NCI-H524 treated with DMSO at 0.1 percent for 48 hours (cell line): ENCODE measurements at places on chromosomes 5 and 9.

DNA sequence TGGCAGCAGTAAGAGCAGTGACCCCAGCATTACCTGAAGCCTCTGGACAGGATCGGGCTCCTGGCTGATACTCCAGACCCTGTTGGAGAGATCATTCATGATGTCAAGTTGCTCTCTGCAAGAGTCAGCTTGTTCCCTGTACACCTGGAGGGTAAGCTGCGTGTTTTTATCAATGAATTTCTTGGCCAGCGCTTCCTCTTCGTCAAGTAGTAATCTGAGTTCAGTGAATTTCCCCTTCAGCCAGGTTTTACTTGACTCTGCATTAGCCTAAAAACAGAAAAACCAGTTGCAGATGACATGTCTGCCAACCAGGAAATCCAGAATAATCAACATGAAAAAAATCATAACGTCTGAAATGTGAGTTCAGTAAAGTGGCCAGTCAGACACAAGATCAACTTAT, 19.1 kb downstream of the TRIM14 start:
- DNase-seq = no peak

DNA sequence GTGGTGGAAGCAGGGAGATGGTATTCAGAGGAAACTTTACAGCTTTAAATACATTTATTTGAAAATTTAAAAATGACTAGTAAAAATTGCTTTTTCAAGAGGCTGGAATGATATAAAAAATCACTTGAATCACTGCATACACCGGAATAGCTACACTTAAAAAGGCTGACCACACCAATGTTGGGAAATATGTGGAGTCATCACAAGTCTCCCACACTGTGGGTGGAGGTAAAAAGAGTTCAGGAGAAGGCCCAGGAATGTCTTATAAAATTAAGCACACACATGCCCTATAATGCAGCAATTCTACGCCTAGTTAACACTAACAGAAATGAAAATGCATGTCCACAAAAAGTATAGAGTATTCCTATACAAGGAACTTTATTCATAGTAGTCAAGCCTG, 198.1 kb downstream of the ROR2 start:
- DNase-seq = no peak

- no peak for DNase-seq
Measured at GRCh38 chr9:82608487-82608886, 454.5 kb downstream of the RASEF start.

DNA sequence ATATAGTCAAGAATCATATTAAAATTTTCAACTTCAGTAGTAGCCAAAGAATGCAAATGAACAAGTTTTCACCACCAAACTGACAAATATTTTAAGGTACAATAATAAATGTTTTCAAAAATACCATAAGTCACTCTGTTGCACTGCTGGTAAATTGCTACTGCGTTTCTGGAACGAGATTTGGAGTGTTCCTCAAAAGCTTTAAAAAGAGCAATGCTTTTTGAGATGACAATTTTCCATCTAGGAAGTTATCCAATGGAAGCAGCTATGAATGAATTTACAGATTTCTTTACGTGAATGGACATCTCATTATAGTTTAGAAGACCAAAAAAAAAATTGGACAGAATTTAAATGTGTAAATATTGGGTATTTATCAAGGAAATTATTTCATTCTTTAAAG, 173.2 kb upstream of the OR13F1 start:
- no peak for DNase-seq

DNA sequence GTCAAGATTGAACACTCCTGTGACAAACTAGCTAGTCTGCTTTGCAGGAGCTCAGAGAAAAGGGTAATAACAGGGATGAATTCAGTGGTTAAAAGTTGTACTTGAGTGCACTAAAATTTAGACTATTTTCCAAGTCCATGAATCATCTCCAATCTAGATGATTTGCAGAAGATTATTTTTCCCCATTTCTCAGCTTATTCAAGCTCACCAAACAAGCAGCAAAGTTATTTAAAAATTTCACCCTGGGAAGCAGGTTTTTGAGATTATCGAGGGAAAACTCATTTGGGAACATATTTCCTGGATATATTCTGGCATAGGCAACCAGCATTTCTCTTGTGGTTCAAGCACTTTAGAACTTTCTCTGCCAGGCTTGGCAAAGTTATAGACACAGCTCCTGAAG, 311.4 kb downstream of the TLE1 start:
- no peak for DNase-seq

DNA sequence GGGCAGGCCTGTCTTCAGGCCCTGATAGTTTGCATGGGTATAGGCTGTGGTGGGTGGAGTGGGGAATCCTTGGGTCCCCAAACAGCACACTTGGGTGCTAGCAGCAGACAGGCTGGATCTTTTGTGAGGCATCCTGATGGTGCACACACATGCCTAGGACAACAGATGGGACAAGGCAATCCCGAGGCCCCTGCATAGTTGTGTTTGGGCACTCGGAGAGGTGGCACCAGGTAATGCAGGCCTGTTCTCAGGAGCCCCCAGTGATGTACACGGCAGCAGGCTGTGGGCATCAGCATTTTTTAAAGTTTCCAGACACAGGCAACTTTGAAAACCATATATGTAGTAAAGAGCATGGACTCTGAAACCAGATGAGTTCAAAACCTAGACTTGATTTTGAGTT, 65.4 kb downstream of the EPB41L4A start:
- DNase-seq = no peak

- no peak for DNase-seq
Measured at GRCh38 chr5:173477345-173478040, 139.0 kb downstream of the BOD1 start.

DNA sequence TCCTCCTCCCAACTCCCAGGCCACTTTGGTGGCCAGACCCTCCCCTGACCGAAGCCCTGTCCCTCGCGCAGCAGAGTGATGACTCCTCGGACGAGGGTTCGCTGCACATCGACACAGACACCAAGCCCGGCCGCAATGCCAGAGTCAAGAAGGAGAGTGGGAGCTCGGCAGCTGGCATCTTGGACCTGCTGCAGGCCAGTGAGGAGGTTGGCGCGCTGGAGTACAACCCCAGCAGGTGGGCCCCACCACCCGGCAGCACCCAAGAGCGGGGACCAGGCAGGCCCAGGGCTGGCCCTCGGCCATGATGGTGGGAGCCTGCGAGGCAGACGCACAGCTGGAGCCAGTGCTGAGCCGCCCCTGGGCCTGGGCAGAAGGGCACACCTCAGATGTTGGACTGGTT, 90.6 kb downstream of the PHF2 start:
- no peak for DNase-seq

DNA sequence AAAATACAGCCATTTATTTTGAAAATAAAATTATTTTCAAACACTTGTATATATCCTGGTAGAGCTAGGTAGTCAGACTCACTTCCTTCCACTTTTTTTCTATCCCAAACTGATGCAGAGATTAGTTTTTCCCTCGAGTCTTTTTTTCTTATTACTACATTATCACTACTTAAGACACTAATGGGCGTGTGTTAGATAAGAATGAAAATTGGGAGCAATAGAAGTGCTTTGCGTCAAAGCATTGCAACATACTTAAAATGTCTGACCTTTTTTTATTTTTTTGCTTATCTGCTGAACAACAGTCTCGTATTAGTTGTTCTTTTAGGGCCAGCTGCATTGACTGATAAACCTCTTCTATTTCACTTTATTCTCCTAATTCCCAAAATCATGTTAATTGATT, 1278.7 kb downstream of the CDH12 start:
- DNase-seq = no peak

DNA sequence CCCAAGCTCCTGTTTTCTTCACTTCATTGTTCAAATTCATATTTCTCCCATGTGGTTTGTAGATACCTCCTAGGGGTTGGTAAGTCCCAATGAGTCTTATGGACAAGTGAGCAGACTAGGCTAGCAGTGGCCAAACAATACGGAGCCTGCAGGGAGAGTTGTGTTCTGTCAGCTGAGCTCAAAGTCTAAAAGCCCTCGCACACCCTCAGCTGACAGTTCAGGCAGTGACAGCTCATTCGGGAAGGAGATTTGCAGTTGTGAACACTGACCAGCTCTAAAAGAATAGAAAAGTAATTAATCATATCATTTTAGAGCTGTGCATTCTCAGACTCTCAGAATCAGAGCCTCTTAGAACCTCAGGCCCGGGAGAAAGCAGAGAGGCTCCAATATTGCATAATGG, 95.1 kb downstream of the SH3TC2 start:
- DNase-seq = no peak

DNA sequence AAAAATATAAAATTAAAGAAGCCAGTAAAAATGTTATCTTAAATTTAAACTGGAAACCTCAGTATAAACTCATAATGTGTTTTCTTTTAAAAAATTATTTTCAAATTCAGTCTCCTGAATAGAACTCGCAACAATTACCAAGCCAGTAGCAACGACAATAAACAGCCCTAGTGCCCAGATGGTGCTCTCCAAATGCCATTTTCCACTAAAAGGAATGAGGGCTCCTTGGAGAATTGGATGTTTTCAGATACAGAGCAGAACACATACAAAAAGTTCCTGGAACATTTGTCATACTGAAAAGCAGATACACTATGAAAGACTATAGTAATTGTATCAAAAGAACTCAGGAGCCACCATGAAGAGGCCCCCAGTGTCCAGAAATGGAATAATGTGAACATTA, 97.4 kb downstream of the TMC1 start:
- DNase-seq = no peak

- DNase-seq = no peak
Measured at GRCh38 chr5:103360475-103360874, 101.9 kb downstream of the MACIR start.

GRCh38 chr5:122421374-122422079, 109.5 kb downstream of the SNCAIP start:
- DNase-seq = no peak

DNA sequence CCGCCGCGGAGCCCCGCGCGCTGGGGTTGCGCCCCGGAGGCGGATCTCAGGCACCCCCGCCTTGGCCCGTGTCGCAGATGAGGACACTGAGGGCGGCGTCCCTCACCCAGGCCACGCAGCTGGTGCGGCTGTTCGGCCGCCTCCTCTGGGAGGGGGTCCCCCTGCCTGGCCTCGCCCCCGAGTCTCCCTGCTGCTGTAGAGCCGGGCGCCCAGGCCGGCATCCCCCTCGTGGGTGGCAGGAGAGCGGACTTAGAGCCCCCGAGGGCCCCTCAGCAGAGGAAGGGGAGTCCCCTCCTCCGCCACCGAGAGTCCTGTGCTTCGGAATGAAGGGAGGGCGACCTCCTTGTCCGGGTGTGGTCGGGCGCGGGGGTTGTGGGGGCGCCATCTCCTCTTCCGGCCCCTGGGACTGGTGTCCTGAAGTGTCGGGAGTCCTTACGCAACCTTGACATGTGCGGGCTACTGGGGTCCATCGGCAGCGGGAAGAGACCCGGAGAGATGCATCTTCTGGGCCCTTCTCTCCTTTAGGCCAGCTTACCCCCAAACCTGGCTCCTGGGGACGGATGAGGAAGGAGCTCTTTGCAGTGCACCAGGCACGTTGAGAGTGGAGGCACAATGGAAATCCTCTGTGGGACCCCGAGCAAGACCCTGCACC, 11.7 kb upstream of the EXOSC2 start:
- DNase-seq = no peak

DNA sequence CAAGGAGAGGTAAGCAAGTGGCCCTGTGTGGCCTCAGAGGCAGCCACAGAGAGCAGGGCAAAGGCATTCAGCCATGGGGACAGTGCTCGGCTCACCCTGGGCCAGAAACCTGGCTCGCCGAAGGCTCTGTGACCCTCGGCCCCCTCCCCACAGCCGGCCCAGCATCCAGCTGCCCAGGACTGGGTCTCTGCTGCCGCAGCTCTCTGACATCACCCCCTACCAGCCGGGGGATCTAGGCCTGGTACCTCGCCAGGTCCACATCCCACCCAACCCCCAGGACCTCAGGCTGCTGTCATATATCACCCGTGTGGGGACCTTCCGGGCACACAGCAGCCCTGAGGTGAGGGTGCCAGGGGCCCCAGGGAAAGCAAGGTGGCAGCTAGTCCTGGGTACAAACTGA, 2.6 kb downstream of the PTRH1 start:
- no peak for DNase-seq

DNA sequence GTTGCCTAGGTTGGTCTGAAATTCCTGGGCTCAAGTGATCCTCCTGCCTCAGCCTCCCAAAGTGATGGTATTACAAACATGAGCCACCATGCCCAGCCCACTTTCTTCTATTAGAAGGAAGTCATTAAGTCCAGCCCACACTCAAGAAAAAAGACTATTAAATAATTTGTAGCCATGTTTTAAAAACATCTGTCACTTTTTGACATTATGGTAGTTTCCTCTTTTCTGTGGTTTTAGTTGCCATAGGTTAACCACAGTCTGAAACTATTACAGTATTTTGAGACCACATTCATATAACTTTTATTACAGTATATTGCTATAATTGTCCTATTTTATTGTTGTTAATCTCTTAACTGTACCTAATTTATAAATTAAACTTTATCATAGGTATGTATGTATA, 31.9 kb upstream of the C5orf24 start:
- no peak for DNase-seq

DNA sequence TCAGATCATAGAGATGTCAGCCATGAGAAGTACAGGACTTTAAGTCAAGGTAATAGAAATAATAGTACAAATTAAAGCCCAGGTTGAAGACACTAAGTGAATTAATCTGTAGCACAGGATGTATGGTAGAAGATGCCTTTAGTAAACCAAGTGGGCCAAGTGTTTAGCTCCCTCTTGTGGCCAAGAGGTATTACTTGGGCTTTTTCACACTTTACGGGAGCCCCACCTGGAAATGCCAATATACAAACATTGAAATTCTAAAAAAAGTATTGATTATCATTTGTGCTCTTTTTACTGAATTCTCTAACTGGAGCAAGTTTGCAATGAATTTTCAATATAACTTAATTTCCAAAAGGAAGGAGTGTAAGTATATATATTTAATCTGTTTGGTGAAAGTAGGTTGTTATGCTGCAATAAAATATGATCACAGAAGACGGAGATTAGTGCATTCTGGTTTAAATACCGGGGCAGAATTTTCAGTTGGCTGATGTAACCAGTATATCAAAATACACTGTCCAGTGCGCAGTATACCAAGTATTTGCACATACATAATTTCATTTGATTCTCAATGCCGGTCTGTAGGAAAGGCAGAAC, 84.7 kb downstream of the PARP8 start:
- DNase-seq = peak; percentile 26

GRCh38 chr5:111511174-111511830, 1.0 kb downstream of the STARD4 start:
- DNase-seq = no peak

GRCh38 chr9:110918316-110919049, 119.8 kb downstream of the LPAR1 start:
- DNase-seq = no peak

GRCh38 chr9:116703634-116704033, 16.5 kb downstream of the TRIM32 start:
- no peak for DNase-seq
